WTC11 (cell line): ENCODE measurements at places on chromosomes 3 and 15.

DNA sequence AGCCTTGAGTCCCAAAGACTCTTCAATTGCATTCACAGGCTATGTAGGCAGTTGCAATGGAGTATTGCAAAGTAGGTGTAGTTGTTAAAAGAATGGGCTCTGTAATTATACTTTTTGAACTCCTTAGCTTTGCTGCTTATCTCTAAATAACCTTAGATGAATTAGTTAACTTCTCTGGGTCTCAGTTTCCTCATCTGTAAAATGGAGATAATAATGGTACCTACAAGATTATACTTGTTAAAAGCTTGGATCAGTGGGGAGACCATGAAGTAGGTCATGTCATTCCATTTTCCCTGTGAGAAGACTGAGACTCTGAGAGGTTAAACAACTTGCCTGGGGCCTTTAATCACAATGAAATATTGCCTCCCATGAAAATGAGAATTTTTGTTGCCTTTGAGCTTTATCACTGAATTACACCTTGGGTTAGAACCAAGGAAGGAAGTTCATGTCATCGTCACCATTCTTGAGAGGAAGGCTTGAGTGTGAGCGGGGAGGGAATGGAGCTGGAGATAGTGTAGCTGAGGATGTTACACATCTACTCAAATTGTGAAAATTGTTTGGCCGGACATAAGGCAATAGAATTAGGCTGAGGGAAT lies 38.1 kb downstream of the CTDSPL start:
- no peak for DNase-seq

GRCh38 chr15:73233623-73234022 lies 135.1 kb downstream of the HCN4 start:
- DNase-seq: no peak

- peak; percentile 72 for DNase-seq
Measured at GRCh38 chr3:157542711-157543500, 39.7 kb upstream of the VEPH1 start.

GRCh38 chr15:52164631-52165265 lies 26.4 kb downstream of the GNB5 start:
- no peak for DNase-seq

- no peak for DNase-seq
Measured at GRCh38 chr15:93017526-93017925, 71.5 kb downstream of the RGMA start.

- DNase-seq: no peak
Measured at GRCh38 chr15:59688423-59688781, 718 bp downstream of the BNIP2 start.

GRCh38 chr15:74995779-74996765 lies 709 bp downstream of the SCAMP5 start:
- DNase-seq: peak; percentile 59

GRCh38 chr3:13963137-13963886 lies 83.4 kb upstream of the WNT7A start:
- no peak for DNase-seq
